ENCODE measurements at places on chromosomes 6 and 20.

DNA sequence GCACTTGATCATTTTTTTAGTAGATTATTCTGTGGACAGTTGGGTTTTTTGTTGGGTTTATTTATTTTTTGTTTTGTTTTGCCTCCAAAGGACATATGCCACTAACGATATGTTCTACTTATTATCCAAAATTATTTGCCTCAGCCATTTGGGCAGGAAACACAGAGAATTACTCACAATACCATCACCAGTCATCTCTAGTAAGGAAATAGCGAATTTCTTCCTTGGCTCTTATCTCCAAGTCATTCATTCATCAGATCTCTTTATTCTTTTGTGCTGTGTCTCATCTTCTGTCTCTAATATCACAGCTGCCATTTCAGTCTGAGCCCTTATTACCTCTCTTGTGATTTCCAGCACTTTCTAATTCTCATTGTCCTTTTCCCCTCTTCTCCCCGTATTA, 130.4 kb upstream of the SMLR1 start:
- no peak for DNase-seq

DNA sequence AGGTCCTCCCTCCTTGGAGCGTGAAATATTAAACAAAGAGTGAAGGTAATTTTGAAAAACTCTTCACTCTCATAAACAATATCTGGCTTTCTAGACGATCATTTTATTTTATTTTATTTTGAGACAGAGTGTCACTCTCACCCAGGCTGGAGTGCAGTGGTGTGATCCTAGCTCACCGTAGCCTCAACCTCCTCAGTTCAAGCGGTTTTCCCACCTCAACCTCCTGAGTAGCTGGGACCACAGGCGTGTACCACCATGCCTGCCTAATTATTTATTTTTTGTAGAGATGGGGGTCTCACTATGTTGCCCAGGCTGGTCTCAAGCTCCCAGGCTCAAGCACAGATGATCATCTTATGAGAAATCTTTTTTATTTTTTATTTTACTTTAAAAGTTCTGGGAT, 16.4 kb downstream of the ZNF831 start:
- no peak for DNase-seq

DNA sequence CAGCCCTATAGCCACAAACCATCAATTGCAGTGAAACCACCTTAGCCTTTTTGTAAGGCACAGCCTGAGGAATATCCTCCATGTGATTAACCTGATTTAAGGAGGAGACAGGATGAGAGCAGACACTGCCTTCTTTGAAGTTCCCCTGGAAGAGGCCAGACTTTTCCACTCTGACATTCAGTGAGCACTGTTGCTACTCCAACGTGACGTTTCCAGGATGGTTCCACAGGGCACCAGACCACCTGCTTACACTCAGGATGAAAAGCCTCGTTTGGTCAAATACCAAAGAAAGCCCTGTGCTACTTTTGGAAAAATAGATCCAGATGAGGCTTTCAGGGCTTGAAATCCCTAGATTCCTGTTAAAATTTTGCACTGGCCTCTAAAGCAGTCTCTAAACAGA, 1102.1 kb upstream of the FLRT3 start:
- no peak for DNase-seq

DNA sequence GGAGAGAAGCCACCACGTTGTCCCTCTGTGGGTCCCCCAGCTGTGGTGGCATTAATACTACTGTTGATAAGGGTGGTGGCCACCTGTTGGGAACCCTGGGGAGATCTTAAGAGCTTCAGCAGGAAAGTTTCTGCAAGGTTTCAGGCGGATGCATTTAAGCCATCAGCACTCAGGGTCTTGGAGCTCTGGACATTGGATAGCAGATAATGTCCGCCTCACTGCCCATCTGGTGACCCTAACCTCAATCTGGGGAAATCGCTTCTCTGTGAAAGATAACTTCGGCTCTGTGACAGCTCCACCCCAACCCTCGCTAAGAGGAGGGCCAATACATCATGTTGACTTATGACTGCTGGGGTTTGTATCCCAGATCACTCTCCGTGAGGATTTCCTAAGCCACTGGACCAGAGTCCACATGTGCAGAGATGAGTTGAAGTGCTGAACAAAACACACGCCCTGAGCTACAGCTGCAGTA, 92.9 kb downstream of the FOXC1 start:
- no peak for DNase-seq

GRCh38 chr20:49775229-49775693, 37.4 kb upstream of the SLC9A8 start:
- peak; percentile 62 for DNase-seq

All from NB4 (cell line).